ENCODE measurements at places on chromosomes 5 and 9.

GRCh38 chr5:168156170-168156569 lies 135.3 kb upstream of the WWC1 start:
- DNase-seq = no peak

DNA sequence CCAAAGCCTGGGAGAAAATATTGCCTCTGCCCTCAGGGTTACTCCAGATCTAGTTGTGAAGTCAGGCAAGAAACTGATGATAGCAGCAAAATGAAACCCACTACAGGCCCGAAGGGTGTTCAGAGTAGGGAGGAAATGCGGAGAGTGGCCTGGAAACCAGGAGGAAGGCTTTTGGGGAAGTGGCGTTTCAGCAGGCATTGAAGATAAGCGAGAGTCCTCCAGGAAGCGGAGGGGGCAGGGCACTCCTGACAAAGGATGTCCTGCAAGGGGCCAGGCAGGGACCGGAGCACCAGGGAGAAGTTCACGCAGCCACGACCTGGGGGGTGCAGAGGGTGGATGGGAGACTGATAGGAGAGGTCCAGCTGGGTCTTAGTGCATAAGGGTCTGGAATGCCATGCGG lies 7.8 kb upstream of the FOXI1 start:
- no peak for DNase-seq

DNA sequence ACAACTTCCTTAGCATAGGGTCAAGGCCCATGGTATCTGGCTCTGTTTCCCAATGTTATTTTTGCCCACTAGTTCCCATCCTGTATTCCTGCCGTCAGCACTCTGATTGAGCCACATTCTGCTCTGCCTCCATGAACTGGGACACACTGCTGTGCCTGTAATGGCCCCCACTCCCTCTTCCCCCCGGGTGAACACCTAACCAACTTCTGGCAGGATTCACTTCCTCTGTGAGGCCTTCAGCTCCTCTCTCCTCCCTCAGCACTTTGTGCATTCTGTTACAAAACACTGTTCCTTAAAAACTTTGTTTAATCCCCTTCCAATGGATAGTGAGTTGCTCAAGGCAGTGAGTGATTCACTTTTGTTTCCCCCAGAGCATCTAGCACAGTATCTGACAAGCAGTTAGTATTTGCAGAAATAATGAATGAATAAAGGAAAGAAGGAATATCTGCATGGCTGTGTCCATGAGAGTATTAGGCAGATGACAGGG lies 183.6 kb downstream of the EFNA5 start:
- no peak for DNase-seq

DNA sequence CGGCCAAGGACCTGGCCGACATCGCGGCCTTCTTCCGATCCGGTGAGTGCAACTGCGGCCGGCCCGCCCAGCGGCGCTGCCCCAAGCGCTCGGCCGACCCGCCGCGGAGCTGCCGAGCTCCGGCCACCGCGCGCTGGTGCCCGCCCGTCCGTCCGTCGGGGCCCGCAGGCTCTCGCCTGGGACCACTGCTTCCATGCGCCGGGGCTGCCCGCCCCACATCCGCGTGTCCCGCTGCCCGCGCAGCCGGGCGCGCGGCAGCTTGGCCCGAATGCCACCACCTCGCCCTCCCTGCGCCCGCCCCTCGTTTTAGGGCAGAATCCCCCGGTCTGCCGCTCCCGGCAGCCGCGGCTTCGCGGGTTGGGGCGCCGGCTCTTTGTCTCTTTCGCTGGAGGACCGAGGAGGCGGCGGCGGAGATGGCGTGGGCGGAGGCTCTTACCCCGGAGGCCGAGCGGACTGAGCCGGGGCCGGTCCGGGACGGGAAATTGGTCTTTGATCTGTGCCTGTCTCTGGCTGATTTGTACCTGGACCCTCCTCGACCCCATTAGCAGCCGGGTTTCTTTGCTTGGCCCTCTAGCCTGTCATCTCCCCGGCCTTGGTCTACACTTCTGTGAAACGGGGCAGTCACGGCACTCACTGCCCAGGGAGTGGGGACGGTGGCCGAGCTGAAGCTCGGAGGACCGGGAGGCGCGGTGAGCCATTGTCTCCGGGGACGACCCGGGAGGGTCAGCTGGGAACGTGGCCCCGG lies 871 bp downstream of the TRIO start:
- DNase-seq = peak; percentile 56

GRCh38 chr9:86809151-86809550 lies 138.2 kb downstream of the GAS1 start:
- no peak for DNase-seq

- DNase-seq = no peak
These were observed 808 bp downstream of the SPOCK1 start for GRCh38 chr5:137498301-137498735.

GRCh38 chr5:3392306-3392939 lies 203.2 kb upstream of the IRX1 start:
- no peak for DNase-seq

GRCh38 chr5:24080046-24080445 lies 564.7 kb downstream of the CDH10 start:
- no peak for DNase-seq

- DNase-seq = no peak
These were observed 653.0 kb upstream of the RORB start for GRCh38 chr9:73844135-73844534.

GRCh38 chr5:125376059-125376641 lies 629.7 kb upstream of the ZNF608 start:
- DNase-seq = no peak

DNA sequence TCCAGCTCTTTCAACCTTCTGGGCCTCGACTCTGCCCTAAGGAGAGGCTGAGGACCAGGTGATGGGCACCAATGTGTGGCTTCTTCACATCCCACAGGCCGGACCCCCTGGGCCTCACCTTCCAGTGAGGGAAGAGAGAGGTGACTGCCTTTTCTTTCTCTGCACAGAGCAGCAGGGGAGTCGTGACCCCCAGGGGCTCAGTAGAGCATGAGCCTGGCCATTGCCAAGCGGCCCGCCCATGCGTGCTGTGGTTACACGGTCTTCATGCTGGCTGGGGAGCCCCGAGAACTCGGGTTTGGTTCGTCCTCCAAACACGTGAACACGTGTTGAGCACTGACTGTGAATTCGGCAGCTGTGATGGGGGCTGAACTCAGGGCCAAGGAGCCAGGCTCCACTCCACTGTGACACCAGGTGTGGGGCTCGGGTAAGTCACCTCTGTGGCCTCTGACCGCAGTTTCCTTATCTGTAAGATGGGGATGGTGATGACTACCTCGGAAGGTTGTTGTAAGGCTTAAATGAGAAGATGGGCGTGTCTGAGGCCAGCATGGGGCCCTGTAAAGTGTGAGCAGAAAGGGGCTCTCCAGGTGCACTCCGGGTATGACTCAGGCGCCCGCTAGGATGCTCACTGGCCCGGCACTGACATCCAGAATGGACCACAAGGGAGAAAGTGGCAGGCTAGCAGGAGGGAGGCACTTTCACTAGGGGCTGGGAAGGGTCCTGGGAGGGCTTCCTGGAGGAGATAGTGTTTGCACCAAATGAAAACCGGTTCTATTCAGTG lies 13.4 kb upstream of the GRHPR start:
- no peak for DNase-seq

DNA sequence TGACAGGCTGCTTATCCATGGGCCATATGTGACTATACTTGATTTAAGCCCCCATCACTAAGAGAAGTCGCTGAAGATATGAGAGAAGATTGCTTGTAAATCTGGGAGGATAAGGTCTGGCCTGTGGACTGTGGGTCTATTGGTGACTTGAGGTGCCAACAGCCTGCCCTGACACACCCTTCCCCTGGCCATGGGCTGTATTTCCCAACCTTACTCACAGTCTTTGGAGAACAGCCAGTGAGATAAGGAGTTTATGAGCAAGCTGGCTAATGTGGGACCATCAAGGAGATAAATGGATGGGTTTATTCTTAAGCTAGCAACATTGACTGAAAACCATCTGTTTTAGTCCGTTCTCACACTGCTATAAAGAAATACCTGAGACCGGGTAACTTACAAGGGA lies 231.3 kb downstream of the ZSWIM6 start:
- DNase-seq = no peak

DNA sequence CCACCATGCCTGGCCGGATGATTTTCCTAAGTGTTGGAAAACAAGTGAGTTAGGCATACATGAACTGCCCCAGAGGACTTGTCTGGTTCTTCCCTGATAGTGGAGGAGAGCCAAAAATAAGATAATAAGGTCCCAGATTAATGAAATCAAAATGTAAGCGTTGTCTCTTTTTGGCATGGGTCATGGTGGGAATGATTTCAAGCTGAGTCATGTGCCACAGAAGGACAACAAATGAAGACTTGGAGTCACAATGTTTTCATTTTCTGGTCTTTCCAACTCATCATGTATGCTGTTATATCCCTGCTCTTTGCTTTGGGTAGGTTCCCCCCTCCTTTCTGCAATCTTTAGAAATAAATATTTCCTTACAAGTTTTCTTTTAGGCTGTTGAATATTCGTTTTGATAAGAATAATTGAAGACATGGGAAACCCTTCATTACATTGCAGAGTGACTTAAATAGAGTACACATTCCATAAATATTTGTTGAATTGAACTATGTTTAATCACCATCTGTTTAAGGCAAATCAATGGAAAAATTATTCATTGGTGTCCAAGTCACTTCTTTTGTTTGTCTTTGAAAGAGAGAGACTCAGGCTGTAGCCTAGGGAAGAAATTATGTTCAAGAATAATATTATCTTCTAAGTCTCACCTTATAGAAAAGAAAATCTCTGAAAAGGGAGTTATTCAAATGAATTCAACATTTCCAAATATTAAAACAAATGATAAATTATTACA lies 196.3 kb downstream of the CSNK1G3 start:
- DNase-seq = no peak

DNA sequence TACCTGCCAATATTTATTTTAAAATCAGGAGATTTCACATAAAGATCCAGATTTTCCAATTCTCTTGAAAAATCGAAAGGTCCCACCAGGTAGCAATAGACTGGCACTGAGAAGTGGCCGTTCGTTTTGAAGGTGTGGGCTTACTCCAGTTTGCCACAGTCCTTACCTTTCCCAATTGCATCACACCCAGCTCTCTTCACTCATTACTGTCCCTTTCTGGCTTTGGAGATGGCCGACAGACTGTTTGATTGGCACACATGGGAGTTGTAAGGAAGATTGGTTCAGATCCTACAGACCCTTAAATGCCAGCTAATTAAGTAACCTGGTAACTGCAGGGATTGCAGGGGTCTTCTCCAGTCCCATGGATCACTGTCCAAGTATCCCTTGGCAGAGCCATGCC lies 68.7 kb upstream of the LARP1 start:
- no peak for DNase-seq

DNA sequence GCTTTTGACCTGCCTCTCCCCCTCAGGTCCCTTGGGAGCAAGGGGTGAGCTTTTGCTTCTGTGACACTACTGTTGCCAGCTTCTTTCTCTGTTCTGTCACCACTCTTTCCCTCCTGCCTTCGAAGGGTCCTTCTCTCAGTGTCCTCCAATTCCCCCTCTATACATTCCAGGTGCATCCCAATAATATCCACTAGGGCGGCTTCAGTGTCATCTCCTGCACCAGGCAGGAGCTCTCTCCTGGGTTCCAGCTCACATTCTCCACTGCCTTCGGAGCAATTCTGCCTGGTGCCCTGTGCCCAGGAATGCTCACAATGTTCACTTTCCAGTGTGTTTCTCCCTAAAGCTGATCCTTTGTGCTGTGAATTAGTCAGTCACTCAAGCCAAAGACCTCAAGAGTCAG lies 83.9 kb upstream of the CXCL14 start:
- DNase-seq = no peak

- DNase-seq = no peak
These were observed 40.7 kb downstream of the UGCG start for GRCh38 chr9:111937301-111937700.
